Colonic mucosa (tissue), 4 donors: ENCODE measurements at places on chromosomes 12 and 14. TPM values are rescaled to one million over a fixed set of nuclear protein-coding genes. Genes with fewer than 3 reads are reported as not detected.

- DNase-seq = peak; percentile 59
These were observed 1.8 kb upstream of the ZNF839 start for GRCh38 chr14:102317564-102318248.

DNA sequence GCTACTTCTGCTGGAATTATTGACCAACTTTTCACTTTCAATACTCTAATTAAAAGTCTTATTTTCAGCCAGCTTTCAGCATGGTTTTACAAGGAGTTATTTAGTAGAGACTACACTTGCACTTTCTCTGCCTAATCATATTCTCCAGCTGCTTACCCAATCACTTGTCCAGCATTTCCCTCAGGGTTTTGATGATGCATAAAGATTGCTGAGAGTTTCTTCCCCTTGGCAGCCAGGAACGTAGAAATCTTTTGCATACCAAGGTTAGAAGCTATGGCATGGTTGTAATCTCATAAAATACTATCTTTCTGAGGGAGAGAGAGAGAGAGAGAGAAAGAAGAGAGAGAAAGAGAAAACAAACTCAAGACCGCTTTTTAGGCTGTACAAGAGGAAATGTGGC lies 10.8 kb downstream of the OR4Q3 start:
- no peak for DNase-seq

GRCh38 chr14:21526672-21527317 lies 649 bp upstream of the SALL2 start:
- no peak for DNase-seq

GRCh38 chr12:20421421-20421820 lies 53.1 kb downstream of the PDE3A start:
- peak; percentile 59 for DNase-seq

DNA sequence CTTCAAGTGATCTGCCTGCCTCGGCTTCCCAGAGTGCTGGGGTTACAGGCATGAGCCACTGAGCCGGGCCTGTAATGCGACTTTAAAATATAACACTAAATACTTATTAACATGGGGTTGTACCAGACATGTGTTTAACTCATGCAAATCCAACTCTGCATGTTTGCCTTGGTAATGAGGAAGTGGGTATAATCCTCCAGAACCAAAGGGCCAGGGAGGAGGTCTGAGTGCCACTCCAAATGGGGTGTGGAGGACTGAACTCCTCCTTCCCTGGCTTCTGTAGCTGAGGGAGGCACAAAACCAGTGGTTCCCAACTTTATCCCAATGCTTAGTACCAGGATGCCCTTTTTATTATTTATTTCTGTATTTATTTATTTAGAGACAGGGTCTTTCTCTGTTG lies 61.6 kb upstream of the MED13L start:
- DNase-seq = no peak

DNA sequence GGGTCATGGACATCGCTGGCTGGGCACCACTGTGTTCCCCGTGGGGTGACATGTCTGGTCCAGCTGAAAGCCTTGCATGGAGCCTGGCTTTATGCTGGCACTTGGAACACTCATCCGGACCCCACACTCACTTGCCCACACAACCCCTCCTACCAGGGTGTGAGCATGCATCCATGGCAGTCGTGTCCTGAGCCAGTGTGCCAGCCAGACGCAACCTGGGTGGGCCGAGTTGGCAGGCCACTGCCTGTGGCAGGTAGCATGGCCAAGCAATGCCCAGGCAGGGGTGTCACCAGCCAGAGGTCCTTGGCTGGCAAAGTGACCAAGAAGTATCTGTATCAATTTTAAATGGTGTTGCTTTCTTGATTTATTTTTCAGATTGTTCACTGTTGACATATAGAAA lies 141.7 kb downstream of the CCDC59 start:
- no peak for DNase-seq

Gene RD3L
- total RNA-seq = not detected

Gene CLEC9A
- total RNA-seq = 0.47 TPM

GRCh38 chr12:62129291-62129690 lies 130.9 kb upstream of the USP15 start:
- no peak for DNase-seq

- no peak for DNase-seq
These were observed 260.4 kb downstream of the TTC6 start for GRCh38 chr14:37855871-37856270.

DNA sequence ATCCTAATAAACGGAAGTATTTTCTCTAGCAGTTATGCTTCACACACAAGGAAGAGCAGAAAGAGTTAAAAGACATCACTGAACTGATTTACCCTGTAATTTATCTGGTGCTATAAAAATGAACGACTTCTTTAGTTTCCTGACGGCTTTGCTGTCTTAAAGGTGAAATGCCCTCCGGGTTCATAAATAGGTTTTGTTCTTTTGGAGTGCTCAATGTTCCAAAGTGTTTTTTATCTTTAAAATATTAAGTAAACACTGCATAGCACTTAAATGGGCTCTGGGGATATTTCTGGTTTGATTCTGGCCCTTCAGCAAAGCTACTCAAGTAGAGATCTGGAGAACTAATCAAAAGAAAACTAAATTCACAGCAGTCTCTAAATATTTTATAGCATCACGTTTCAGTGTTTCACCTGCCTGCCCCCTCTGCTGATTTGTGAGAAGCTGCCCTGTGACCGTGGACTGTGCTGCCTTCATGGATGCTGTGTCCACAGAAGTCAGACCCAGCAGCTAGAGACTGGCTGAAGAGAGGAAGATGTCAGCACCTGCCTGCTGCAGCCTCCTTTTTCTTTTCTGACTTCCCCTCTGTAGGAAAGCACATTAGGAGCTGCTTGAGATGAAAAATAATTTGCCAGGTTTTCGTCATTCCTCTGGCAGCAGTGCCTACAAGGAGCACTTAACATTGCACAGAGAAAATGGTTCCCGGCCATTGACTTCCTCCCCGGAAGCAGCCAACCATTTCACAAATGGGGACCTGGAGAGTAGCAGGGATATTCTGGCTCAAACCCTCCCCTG lies 205.1 kb upstream of the FSCB start:
- DNase-seq = no peak

DNA sequence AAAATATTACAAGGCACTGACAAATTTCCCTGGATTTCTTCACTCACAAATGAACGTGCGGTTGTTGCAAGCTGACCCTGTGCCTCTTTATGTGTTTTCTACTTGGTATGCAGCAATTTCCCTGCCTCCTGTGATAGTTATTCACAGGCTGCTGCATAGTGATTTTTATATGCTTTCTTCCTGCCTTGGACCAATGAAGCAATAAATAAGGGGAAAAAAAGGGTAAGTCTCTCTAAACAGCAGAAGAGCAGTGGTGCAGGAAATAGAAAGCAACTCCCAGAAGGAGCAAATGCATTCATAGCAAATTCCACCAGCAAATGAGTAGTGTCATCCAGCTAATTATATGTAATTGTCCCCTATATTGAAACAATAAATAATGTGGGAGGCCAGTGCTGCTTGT lies 737.9 kb downstream of the GALC start:
- no peak for DNase-seq

- peak; percentile 65 for DNase-seq
These were observed 3.3 kb downstream of the LRIG3 start for GRCh38 chr12:58916921-58917511.

- DNase-seq = no peak
These were observed 76.4 kb downstream of the SUSD6 start for GRCh38 chr14:69687606-69688298.

- no peak for DNase-seq
These were observed 20.1 kb upstream of the CERS5 start for GRCh38 chr12:50187084-50187900.

Gene NACA
- 622 TPM for total RNA-seq
